ENCODE measurements at places on chromosomes 7 and 10.

GRCh38 chr10:119871881-119872609 is 598 bp downstream of the MCMBP start:
- peak overlapping the region; percentile 63 for H3K27ac ChIP-seq
- peak overlapping the region; percentile 93 for H3K4me3 ChIP-seq
- peaks cover 61% of the 10 kb centered on the region for H3K4me1 ChIP-seq
- peak; percentile 44 for DNase-seq
- H3K27me3 ChIP-seq: no peaks in the 10 kb centered on the region

DNA sequence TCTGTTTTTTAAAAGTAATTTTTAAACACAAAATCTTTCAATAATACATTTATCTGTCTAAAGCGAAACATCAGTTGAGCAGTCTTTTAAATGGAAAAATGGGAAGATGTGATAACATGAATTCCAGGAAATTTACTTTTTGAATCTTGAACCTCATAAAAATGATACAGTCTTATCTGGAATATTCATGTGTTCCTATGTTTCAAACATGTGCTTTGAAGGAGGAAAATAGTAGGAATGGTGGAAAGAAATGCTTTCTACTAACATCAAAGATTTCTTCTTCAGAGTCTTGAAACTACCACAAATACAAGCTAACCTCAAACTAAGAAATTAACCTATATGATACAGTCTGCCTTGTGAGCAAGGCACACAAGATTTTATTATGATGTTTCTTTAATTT is 317.5 kb upstream of the SEMA3A start:
- peaks cover 1% of the 10 kb centered on the region for H3K27me3 ChIP-seq
- H3K4me1 ChIP-seq: no peaks in the 10 kb centered on the region
- no peaks in the 10 kb centered on the region for H3K36me3 ChIP-seq
- no peak overlapping the region for H3K4me3 ChIP-seq
- no peak overlapping the region for H3K27ac ChIP-seq
- DNase-seq: no peak

DNA sequence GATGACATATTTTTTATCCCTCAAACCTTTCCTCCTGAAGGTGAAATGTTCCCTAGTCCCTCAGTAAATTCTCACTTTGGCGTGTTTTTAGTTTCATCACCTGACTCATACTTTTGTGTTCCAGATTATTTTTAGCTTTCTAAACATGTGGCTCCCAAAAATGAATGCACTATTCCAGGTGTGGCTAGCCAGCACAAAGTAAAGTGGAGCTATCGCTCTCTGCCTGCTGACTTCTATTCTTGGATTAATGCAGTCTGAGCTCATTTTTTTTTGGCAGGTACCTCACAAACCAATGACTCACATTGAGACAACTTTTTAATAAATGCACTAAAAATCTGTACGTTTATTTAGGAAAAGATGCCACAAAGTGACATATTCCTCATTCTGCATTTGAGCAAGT is 58.8 kb upstream of the LANCL2 start:
- no peaks in the 10 kb centered on the region for H3K36me3 ChIP-seq
- DNase-seq: no peak
- H3K4me1 ChIP-seq: peaks cover 45% of the 10 kb centered on the region
- peaks cover 39% of the 10 kb centered on the region for H3K27me3 ChIP-seq
- H3K27ac ChIP-seq: no peak overlapping the region
- no peak overlapping the region for H3K4me3 ChIP-seq

- DNase-seq: no peak
- no peak overlapping the region for H3K4me3 ChIP-seq
- H3K27me3 ChIP-seq: no peaks in the 10 kb centered on the region
- peaks cover 14% of the 10 kb centered on the region for H3K4me1 ChIP-seq
- no peak overlapping the region for H3K27ac ChIP-seq
- H3K36me3 ChIP-seq: peaks cover 43% of the 10 kb centered on the region
Observed at GRCh38 chr7:77238703-77239136, 39.1 kb upstream of the FGL2 start.

DNA sequence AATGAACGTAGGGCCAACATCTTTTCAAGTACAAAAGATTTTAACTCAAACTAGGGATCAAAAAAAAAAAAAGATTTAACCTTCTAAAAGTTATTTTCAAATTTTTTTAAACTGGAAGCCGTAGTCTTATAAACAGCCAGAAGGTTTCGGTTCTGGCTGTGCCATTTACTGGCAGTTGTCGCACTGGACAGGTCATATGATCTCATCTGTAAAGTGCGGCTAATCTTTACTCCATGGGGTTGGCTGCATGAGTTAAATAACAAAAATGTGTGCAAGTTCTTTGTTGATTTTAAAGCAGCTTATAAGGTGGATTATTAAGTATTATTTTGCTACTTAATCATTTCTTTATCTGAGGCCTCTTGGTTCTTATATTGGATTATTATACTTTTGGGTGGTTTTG is 36.6 kb downstream of the TRUB1 start:
- no peaks in the 10 kb centered on the region for H3K27me3 ChIP-seq
- H3K36me3 ChIP-seq: peaks cover 21% of the 10 kb centered on the region
- H3K27ac ChIP-seq: no peak overlapping the region
- H3K4me1 ChIP-seq: peaks cover 14% of the 10 kb centered on the region
- no peak overlapping the region for H3K4me3 ChIP-seq
- no peak for DNase-seq

DNA sequence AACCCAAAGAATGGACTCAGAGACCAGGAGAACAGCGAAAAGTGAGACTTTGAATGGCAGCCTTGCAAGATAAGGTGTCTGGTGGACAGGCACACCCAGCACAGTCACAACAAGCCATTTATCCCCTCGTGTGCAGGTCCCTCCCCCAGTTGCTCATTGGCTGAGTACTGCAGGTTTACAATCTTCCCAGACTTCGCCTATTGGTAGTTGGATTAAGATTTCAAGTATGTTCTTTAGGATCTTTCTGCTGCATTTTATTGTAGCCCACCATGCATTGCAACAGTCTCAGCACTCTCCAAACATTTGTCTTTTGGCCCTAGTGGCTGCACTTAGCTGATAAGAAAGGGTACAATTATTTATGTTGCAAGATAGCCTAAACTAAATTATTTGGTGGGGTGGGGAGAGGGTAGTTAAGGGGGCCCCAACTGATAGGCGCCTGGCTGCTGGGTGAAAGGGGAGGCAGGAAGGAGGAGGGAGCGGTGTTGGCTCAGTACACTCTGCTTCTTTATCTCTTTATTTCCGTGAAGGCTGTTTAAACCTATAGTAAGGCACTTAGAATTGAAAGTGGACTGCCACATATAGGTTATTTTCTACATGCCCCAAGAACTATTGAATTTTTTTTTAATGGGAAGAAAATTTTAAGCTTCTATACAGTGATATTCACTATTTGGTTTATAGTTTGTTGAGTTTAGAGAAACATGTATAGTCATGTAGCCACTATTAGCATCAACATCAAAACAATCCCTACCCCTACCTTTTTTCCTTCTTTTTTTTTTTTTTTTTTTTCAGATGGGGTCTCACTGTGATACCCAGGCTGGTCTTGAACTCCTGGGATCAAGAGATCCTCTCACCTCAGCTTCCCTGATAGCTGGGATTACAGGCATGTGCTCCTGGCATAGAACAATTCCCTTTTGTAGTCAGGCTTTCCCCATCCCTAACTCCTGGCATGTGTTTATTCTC is 54.2 kb downstream of the GUSB start:
- H3K36me3 ChIP-seq: no peaks in the 10 kb centered on the region
- H3K4me3 ChIP-seq: no peak overlapping the region
- peaks cover 10% of the 10 kb centered on the region for H3K4me1 ChIP-seq
- no peak for DNase-seq
- H3K27ac ChIP-seq: no peak overlapping the region

DNA sequence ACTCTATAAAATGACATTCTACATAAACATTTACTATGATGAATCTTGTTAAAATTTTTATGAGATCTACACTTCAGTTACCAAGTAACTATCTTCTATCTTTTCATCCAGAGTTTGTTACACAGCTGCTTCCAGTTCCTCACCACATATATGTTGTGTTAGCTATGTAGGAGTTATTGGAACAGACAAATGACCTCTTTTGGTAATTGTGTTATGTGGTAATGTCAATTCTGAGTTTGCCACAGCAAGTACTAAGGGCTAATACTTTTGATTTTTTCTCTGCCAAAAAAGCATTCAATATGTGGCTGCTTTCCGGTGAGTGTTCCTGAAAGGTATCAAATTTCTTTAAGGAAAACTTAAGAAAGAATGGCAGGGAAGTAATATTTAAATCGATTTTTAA is 573.9 kb upstream of the PCDH15 start:
- no peak for DNase-seq
- H3K4me3 ChIP-seq: no peak overlapping the region
- no peaks in the 10 kb centered on the region for H3K27me3 ChIP-seq
- no peaks in the 10 kb centered on the region for H3K36me3 ChIP-seq
